ENCODE measurements at places on chromosomes 3 and 15.

- DNase-seq, result no peak
Observed at GRCh38 chr15:60464836-60465630, 13.9 kb downstream of the ICE2 start.

- no peak for DNase-seq
Observed at GRCh38 chr3:57150113-57150581, 15.0 kb downstream of the IL17RD start.

GRCh38 chr3:33426068-33426467 is 14.1 kb downstream of the UBP1 start:
- no peak for DNase-seq

DNA sequence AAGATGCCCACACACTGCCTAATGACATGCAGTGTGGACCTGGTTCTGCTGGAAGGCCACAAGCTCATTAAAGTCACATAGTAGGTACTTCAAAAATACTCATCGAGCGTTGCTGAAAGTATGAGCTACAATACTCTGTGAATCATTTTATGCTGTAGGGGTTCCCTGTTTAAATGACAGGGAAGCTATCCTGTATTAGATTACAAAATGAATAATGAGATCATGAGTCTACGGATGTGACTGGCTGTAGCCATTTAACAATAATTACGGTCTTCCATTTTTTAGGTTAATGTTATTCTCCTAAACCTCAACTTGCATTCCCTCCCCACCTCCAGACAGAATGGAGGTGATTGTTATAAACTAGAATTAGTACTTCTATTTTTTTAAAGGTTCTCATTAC is 128.2 kb upstream of the FAM3D start:
- no peak for DNase-seq

GRCh38 chr15:52417521-52417920 is 111.2 kb downstream of the MYO5A start:
- DNase-seq, result no peak

DNA sequence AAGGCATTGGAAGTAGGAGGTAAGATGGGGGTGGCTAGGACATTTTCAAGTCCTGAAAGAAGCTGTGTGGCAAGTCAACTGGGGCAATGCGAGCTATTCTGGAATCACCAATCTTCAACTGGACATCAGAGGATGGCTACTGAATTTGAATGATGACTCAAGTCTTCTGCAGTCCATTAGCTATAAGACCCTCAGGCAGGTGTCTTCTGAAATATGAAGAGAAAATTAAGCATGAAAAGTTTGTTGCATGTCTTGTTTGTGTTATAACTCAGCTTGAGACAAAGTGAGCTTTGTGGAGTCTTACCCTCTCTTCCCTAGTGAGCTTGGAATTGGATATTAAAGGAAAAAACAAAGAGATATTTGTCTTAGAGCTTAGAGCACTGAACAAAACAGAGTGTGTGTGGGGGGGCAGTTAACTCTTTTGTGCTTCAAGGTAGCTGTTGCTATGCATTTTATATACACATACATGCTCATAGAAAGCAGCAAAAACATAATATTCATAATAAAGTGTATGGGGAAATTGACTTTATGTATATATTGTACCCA is 979.1 kb downstream of the MCTP2 start:
- DNase-seq, result no peak

GRCh38 chr3:155070932-155071387 is 9.2 kb upstream of the MME start:
- DNase-seq, result no peak

DNA sequence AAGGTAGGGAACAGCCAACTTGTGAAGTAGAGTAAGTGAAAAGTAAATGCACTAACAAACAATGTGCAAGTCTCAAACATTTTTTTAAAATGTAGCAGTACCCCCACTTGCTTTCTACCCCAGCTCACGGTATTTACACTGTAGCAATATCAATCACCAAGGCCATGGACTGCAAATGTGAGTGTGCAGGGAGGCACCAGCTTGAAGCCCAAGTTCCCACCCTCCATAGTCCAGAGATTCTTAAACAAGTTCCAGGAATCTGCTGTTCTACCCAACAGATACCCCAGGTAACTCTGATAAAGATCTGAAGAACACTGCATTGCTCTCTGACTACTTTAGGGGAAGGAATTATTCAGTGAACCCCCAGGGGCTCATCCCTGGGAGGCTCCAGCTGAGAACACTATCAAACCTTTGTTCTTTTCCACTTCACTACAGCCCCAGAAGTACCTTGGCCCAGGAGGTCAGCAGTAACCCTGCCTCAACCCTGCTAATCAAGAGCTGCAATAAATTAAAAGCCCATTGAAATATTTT is 86.1 kb downstream of the FOXP1 start:
- no peak for DNase-seq

GRCh38 chr15:64373360-64373759 is 7.9 kb downstream of the PCLAF start:
- no peak for DNase-seq

- no peak for DNase-seq
Observed at GRCh38 chr15:87038404-87038803, 958.7 kb downstream of the AGBL1 start.

- no peak for DNase-seq
Observed at GRCh38 chr15:100908466-100908865, 10.7 kb upstream of the LRRK1 start.

DNA sequence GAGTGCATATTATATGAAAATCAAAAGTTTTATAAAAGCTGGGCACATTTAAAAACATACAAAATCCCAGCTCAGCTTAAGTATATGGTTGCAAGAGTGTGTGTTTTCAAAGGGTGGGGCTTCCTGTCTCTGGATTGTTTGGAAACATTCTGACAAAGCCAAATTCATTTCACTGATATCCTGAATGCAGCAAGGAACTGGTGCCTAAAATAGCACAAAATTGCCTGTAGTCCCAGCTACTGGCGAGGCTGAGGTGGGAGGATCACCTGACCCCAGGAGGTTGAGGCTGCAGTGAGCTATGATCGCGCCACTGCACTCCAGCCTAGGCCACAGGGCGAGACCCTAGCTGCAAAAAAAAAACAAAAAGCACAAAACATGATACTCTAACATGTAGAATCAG is 13.0 kb upstream of the TJP1 start:
- DNase-seq, result no peak

DNA sequence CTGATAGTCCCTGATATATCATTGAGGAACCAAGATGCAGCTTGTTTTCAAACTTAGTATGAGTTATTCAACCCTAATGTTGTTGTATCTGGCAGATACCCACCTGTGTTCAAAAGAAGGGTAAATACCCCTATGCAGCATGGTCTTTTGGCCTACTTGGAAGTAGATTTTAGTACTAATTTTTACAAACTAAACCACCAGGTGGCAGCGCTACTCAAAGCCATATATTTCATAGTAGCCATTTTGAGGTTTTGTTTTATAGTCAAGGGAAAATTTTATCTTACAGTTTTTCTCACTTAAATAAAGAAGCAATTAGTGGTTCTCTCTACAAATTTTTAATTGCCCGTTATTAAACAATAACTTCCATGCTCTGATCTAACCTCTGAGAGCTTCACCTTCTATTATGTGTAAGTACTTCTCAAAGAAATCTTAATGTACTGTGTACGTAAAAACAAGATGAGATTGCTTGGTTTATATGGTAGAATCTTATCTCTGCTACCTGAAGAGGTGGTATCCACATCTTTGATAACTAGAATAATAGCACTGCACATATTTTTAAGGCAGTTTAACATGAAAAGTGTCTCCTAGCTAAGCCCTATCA is 31.5 kb upstream of the MLF1 start:
- DNase-seq, result no peak

DNA sequence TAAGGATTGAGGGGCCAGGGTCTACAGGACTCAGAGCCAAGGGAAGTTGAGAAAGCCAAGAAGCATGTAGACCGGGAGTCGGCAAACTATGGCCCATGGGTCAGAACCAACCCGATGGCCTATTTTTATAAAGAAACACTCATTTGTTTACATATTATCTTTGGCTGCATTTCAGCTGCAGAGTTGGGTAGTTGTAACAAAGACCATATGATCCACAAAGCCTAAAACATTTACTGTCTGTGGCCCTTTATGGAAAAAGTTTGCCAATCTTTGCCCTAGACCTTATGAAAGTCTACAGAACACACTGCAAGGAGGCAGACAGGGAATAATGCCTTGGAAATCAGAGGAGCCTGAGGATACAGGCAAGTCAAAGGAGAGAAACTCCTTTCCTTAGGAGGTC is 63.2 kb upstream of the MNS1 start:
- DNase-seq, result no peak

DNA sequence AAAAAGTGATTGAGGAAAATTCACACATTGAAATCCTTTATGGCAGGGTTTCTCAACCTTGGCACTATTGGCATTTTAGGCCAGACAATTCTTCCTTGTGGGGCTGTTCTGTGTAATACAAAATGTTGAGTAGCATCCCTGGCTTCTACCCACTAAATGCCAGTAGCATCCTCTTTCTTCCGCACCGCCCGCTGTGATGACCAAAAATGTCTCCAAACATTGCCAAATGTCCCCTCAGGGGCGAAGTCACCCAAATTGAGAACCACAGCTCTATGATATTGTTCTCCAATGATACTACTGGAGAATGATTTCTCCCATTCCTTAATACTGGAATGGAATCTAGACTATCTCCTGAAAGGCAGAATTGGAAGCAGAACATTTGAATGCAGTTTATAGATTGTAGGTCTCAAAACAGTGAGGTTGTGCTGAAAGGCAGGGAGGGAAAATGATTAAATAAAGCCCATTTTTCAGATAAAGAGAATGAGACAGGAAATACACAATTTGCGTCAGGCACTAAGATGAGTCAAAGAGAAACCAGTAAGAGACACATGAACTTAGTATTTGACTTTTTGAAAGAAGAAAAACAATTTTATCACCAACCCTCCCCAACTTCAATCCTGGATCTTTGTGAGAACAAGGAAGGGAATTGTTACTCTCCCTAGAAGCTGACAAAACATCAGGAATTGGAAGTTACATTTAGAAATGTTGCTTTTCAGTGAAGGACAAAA is 101.6 kb upstream of the TNIK start:
- no peak for DNase-seq

DNA sequence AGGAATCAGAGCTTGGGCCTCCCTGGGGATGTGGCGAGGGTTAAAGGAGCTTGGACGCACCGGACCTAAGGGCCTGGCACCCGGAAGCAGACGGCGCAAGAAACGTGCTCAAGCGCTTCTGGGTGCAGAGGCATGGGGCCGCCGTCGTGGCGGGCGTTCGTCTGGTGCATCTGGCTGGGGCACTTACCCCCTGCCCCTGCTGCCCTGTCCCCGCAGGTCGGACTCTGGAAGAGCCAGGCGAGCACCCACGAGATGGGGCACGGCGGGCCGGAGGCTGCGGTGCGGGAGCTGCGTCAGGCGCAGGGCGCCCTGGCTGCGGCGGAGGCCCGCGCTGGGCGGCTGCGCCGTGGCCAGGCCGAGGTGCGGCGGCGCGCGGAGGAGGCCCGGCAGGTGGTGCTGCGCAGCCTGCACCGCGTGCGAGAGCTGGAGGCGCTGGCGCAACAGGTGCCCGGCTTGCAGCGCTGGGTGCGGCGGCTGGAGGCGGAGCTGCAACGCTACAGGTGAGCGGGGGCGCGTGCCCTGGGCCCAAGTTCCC is 2.5 kb downstream of the EFCC1 start:
- no peak for DNase-seq

- DNase-seq, result no peak
Observed at GRCh38 chr15:67685008-67685599, 140.2 kb upstream of the SKOR1 start.

- no peak for DNase-seq
Observed at GRCh38 chr3:72820415-72820814, 27.8 kb downstream of the SHQ1 start.

DNA sequence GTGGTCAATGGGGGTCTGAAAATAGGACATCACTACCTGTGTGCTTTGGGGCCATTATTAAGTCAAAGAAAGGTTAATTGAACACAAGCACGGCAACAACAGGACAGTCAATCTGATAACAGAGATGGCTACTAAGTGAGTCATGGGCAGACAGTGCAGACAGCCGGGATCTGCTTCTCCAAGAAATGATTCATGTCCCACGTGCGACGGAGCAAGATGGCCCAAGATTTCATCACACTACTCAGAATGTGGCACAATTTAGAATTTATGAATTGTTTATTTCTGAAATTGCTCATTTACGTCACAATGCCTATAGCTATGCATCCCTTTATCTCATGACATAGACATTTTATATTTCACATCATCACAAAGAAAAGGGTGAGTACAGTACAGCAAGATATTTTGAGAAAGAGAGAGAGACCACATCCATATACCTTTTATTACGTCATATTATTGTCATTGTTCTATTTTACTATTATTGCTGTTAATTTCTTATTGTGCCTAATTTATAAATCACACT is 770.6 kb upstream of the NR2F2 start:
- no peak for DNase-seq

- DNase-seq, result no peak
Observed at GRCh38 chr3:114417675-114418074, 123.8 kb downstream of the TIGIT start.

GRCh38 chr3:119989981-119990655 is 104.1 kb downstream of the GSK3B start:
- no peak for DNase-seq

GRCh38 chr3:71010726-71011455 is 572.6 kb downstream of the FOXP1 start:
- peak; percentile 29 for DNase-seq

- DNase-seq, result no peak
Observed at GRCh38 chr15:77064539-77065308, 6.2 kb downstream of the TSPAN3 start.

DNA sequence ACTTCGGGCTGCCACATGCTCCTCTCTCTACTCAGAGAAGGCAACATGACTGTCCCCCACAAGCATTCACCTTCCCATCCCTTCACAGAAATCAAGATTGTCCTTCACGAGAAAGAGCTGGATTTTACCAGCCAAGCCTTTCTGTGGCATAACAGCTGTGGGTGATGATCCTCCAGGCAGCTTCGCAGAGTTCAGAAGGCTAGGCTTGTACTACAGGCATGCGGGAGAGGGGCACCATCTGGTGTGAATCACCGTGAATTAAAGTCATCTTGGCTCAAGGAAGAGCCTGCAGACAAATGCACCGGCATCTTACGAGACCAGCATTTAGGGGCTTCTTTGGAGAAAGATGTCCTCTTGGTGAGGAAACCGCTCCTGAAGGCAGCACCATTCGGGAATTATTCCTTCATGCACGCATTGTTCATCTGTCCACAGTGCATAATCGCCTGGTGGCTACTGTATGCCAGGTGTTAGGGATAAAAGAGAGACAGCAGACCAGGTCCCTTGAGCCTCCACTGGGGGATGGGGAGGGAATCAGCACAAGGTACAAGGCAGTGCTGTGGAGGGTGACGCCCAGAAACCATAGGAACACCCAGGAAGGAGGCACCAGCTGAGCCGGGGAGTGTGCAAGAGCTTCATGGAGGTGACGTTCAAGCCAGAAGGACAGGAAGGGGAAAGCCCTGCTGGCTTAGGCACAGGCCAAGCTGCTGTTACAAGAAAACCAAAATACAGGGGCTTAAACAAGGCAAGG is 108.6 kb downstream of the TMEM266 start:
- DNase-seq, result no peak
